Hair follicle dermal papilla cell (primary cell): ENCODE measurements at places on chromosomes 13 and 19. TPM values are rescaled to one million over a fixed set of nuclear protein-coding genes. Genes with fewer than 3 reads are reported as not detected.

Gene PTH2
- not detected in 2 replicates for total RNA-seq

Gene CGB1
- total RNA-seq, result not detected in 2 replicates

Gene SHANK1
- total RNA-seq, result 10.4 and 14.0 TPM in 2 replicates

Gene FXYD3
- total RNA-seq, result not detected in 2 replicates

Gene KMT5C
- total RNA-seq, result 6.5 and 8.0 TPM in 2 replicates

Gene LGALS7B
- total RNA-seq, result 0.97 TPM in 1 of 2 replicates, not detected in the other

Gene ERICH6B
- total RNA-seq, result not detected in 2 replicates

Gene CEACAM16
- total RNA-seq, result not detected in 2 replicates

Gene IGFLR1
- 0.73 and 0.97 TPM in 2 replicates for total RNA-seq

Gene SMIM24
- total RNA-seq, result not detected in 2 replicates

Gene SERPINE3
- total RNA-seq, result not detected in 2 replicates

Gene FGF21
- total RNA-seq, result not detected in 2 replicates

Gene EXOC3L2
- not detected in 2 replicates for total RNA-seq

Gene CNMD
- total RNA-seq, result not detected in 2 replicates

Gene MEDAG
- total RNA-seq, result 1.8 and 4.5 TPM in 2 replicates

Gene UNC13A
- total RNA-seq, result 0.12 and 0.16 TPM in 2 replicates

Gene CNFN
- total RNA-seq, result not detected in 2 replicates

Gene BRD4
- 32.1 and 37.3 TPM in 2 replicates for total RNA-seq

Gene IFNL1
- total RNA-seq, result not detected in 2 replicates

Gene INSR
- 23.4 and 36.7 TPM in 2 replicates for total RNA-seq

Gene SIGLEC10
- not detected in 2 replicates for total RNA-seq

Gene CSNK1A1L
- total RNA-seq, result not detected in 2 replicates

Gene HSPB6
- total RNA-seq, result 13.6 and 14.8 TPM in 2 replicates

Gene NOVA2
- not detected in 2 replicates for total RNA-seq

Gene CLEC17A
- not detected in 2 replicates for total RNA-seq

Gene TEX26
- not detected in 2 replicates for total RNA-seq

Gene NAPSA
- not detected in 2 replicates for total RNA-seq

Gene ITM2B
- 87.1 and 105 TPM in 2 replicates for total RNA-seq

Gene DNASE2
- 32.3 and 33.5 TPM in 2 replicates for total RNA-seq

Gene ANKRD24
- 0.49 and 0.61 TPM in 2 replicates for total RNA-seq

Gene CEACAM20
- not detected in 2 replicates for total RNA-seq

Gene ZNF729
- not detected in 2 replicates for total RNA-seq

Gene NKPD1
- not detected in 2 replicates for total RNA-seq

Gene ZNF536
- total RNA-seq, result 1.1 and 2.6 TPM in 2 replicates

Gene ZNF611
- 10.4 and 11.5 TPM in 2 replicates for total RNA-seq

Gene OR10H1
- not detected in 2 replicates for total RNA-seq

Gene VSIG10L
- total RNA-seq, result 0.49 and 0.81 TPM in 2 replicates

Gene CEACAM19
- total RNA-seq, result 0.49 and 1.3 TPM in 2 replicates

Gene NALCN
- 0.49 and 0.73 TPM in 2 replicates for total RNA-seq

Gene UBE2L5
- total RNA-seq, result 0.85 TPM in 1 of 2 replicates, not detected in the other
